ENCODE measurements at places on chromosomes 3 and 15.

- no peak for DNase-seq
Observed at GRCh38 chr3:98199020-98199419, 32.5 kb downstream of the OR5H15 start.

GRCh38 chr15:42921342-42921731 is 759 bp upstream of the TTBK2 start:
- peak; percentile 18 for DNase-seq

- peak; percentile 67 for DNase-seq
Observed at GRCh38 chr3:126342991-126343648, 14.1 kb downstream of the KLF15 start.

DNA sequence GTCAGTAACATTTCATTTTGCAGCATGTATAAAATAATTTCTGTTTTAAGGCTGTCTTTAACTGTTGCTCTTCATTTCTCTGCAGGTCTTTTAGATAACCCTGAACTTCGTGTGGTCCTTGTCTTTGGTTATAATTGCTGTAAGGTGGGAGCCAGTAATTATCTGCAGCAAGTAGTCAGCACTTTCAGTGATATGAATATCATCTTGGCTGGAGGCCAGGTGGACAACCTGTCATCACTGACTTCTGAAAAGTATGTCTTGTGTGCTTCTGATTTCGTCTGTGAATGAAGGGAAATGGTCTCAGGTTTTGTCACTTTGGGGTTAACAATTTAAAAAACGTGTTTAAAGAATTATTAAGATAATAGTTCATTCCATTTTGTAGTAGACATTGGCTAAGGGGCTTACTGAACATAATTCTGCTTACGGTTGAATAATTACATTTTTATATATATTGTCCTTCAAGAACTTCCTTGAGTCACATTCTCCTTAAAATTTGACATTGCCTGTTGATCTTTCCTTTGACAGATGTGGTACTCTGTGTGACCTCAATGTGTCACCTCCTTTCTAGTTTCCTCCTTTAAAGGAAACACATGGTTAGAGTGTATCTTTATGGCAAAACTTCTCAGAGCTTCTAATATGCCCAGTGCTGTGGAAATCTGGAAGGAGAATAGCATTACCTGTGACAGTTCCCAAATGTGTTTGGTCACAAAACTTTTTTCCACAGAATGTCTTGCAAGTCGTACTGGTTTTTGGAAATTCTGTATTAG is 26.3 kb downstream of the FBXO22 start:
- DNase-seq, result no peak

GRCh38 chr3:52860424-52860768 is 25.6 kb upstream of the MUSTN1 start:
- no peak for DNase-seq

DNA sequence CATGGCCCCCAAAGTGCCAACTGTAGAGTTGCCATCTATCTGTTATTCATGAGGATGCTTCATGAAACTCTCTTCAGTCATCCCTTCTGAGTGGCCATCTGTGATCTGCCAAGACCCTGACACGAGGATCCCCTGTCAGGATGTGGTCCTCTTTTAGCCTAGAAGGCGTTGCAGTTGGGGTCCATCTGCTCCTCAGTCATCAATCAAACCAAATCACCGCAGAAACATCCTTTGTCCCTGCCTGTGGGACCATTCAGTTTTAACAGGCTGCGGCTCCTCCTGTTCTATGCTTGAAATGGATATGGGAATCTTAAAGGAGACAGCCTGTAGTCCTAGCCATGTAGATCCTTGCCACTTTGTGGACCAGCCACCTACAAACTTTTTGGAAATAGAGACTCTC is 5.9 kb upstream of the RPS27L start:
- no peak for DNase-seq

GRCh38 chr3:99330924-99331532 is 307.4 kb upstream of the COL8A1 start:
- no peak for DNase-seq

DNA sequence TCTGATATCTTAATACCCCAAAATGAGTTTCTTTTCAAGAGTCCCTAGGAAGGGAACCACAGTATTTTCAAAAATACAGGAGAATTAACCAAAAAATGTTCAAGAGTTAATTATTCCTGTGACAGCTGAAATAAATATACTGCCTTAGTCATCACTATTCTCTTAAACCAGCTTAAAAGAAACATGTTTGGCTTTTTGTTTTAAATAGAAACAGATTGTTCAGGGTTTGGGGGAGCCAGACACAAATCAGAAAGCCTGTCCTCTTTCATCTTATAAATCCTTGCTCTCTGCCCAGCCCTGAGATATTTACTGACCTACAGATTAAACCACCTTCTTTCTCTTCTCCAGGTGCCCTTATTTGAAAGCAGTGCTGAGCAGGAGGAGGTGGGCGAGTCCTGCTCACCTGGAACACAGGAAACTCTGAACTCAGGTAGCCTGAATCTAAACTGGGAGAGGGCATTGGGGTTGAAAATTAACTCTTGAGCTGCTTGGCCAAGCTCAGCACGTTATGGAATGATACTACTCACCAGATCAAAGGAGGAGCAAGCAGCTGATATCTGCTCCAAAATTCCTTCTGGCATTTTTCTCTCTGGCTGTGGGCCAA is 84.1 kb upstream of the SPRED1 start:
- no peak for DNase-seq

DNA sequence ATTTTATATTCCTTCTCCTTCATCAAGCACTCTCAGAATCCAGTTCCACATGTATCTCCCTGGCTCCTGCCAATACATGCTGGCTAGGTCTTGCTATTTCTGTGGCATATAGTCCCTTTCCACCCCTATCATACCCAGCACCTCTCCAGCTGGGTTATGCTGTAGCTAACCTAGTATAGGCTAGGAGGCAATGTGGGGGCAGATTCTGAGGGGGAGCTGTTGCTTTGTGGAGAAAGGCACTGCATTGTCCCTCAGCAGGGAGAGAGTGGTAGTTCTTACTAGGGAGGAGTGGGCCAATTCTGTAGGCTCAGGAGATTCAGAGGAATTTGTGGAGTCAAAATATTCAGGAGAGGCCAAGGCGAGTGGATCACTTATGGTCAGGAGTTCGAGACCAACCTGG is 39.4 kb upstream of the UBL7 start:
- no peak for DNase-seq

DNA sequence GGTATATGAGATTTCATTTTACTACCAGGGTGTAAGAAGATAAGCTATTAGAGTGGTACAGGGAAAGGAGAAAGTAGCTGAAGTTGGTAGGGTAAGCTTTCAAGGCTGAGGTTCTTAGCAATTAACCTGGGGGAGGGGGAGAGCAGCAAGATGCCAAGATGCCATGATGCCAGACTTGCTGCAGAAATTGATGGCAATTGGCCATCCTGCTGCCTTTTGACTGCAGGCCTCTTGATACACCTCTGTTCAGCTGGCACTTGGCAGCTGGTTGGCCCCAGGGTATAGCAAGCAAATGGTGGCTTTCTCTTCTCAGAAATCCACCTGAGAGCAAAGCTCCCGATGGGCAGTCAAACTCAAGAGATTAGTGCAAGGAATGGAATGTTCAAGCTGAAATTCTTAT is 21.4 kb upstream of the DPH6 start:
- DNase-seq, result no peak

GRCh38 chr15:38701149-38701548 is 136.5 kb upstream of the RASGRP1 start:
- DNase-seq, result no peak

GRCh38 chr3:73385568-73385967 is 239.2 kb downstream of the PDZRN3 start:
- no peak for DNase-seq

DNA sequence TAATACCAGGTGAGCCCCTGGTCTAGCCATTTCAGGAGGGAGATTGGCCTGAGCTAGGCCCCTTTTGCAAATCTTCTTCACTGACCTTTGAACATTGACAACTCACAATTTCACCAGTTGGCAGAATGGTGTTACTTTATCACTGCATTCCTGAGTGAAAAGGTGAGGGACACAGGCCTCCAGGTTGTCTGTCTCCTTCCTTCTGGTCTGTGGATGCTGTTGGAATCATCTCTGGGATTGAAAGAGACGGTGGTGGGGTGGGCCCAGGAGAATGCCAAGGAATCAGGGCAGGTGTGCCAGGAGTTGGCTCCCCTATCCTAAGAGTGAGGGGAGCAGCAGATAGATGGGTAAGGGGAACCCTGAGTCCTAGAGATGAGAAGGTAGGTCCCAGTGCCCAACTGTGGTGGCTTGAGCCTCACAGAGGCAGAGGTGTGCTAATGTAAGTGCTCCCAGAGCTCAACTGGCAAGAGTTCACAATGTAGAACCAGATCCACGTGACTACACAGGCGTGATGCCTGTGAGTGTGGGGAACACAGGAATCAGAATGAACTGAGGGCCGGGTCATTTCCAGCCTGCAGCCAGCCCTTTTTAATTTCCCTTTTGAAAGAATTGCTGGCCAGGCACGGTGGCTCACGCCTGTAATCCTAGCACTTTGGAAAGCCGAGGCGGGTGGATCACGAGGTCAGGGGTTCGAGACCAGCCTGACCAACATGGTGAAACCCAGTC is 11.2 kb downstream of the C3orf62 start:
- no peak for DNase-seq

- no peak for DNase-seq
Observed at GRCh38 chr3:111863942-111864694, 5.1 kb downstream of the PHLDB2 start.

GRCh38 chr3:123320221-123320620 is 118.5 kb downstream of the SEC22A start:
- no peak for DNase-seq

Measured in suppressor macrophage (primary cell).